BJ (cell line): ENCODE measurements at places on chromosomes 3 and 15. TPM values are rescaled to one million over a fixed set of nuclear protein-coding genes. Genes with fewer than 3 reads are reported as not detected.

Gene IFT80
- polyA plus RNA-seq = 10.4 and 20.6 TPM in 2 replicates

GRCh38 chr3:105915524-105915923, 46.7 kb upstream of the CBLB start:
- no peak for DNase-seq

DNA sequence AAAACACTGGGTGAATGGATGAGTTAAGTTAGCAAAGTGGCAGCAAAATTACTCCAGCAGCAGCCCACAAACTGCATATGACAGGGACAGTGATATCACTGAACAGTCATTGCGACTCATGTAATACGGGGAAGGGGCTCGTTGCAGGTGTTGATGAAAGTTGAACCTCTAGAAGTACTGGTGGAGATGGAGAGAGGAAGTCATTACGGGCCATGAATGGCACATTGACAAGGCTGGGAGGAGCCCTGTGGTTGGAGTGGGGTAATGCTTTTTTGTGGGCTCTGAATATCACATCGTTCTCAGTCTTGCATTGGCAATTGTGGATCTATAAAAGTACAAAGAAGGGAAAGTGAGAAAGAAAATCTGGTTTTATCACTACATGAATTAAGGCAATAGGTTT, 278.1 kb downstream of the ZPLD1 start:
- no peak for DNase-seq

- DNase-seq = no peak
These were observed 61.0 kb upstream of the RPL32 start for GRCh38 chr3:12902181-12902999.

- no peak for DNase-seq
These were observed 109.7 kb upstream of the GMNC start for GRCh38 chr3:190972196-190972595.

- DNase-seq = no peak
These were observed 18.9 kb upstream of the ACAP2 start for GRCh38 chr3:195461594-195462307.

Gene EFHB
- polyA plus RNA-seq = 0.29 and 0.42 TPM in 2 replicates

Gene ONECUT1
- polyA plus RNA-seq = not detected in 2 replicates

DNA sequence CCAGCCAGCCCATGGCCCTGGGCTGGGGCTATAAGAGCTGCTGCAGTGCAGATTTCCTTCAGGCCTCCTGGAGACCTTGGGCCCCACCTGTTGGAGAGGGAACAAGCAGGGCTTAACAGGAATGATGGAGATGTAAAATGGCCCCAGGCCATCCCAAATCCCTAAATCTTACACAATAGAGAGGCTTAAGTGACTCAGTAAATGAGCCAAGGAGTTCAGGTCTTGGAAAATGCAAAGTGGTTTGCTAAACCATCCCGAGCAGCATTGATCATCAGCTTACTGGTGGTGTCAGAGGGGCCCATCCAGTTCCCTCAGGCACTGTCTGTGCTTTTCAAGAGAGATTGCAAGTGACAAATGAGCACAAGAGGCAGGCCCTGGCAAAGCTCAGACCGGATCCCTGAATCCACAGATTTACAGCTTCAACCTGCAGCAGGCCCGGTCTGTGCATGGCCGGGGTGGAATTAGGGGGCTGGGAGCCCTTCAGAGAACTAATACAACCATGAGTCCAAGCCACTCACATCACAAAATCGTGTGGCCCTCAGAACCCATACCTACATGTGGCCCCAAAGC, 325.4 kb downstream of the UACA start:
- DNase-seq = no peak

DNA sequence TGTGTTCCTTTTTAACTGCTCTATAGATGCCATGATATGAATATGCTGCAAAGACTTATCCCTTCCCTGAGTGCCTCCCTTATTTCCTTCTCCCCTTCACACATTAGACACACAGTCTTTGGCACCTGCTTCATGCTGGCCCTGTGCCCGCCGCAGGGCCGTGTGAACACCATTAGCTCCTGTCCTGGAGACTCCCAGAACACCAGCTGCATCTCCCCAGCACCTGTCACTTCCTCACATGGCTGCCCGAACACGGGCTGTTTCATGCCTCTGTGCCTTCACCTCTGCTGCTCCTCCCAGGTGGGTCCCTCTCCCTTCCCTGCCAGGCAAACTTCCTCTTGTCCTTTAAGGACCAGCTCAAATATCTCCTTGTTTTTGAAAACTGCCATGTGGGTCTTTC, 40.5 kb upstream of the SEC13 start:
- DNase-seq = no peak

Gene CNTN3
- polyA plus RNA-seq = 2.6 and 6.1 TPM in 2 replicates

Gene DPP8
- polyA plus RNA-seq = 21.6 and 29.0 TPM in 2 replicates

DNA sequence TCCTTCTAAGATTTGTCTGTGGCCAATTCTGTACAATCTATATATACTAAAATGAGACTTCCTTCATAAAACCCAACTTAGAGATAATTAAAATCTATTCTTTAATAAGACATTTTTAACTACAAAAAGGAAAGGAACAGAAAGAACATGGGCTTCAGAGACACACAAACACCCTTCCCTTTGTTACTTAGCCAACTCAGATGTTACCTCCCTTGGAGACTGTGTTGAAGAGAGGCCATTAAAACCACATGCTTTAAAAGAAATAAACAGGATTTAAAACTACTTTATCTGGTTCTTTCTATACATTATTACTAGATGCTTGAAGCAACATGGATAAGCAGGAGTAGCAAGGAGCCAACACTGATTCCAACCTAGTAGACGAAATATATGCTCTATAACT, 42.0 kb downstream of the LRRFIP2 start:
- DNase-seq = no peak

DNA sequence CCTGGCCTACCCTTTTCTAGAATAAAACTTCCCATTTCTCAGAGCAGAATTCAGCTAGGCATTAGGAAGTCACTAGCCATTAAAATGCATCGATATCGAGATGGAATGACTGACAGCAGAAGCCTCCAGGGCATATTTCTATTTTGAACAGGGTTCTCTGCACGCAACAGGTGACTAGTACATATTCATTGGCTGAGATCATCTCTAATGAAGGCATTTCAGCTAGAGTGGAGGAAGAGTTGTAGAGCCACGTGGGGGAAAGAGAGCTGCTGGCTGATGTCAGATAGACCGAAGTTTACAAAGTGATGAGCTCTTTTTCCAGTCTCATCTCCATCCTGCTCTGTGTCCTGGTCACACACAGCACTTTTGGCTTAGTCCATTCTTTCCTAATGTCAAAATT, 7.5 kb downstream of the TMEM40 start:
- no peak for DNase-seq

Gene TNNC1
- polyA plus RNA-seq = 1.7 TPM in 2 replicates

DNA sequence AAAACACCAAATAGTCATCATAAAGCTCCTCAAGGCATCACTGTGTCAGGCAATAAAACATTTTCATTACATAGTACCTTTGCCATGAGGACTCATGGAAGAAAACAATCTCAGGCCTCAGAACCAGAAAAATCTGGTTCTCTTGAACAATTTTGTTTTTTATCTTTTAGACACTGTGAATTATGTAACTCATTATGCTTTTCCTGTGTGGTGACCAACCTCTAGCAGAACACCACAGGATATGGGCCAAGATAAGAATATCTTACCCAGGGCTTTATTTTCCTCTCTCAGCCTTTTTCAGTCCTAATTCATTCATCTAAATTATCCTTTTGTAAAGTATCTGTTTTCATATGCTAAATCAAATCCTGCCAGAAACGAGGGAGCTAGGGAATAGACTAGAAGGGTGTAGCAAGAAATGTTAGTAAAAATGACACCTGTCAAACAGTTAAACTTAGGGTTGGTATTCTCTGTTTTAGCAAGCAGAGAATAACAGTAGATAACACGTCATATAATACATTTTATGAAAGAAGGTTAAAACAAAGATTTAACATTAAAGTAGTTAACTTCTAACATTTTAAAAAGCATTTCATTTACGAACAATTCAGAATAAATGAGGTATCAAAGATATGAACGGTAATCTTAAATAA, 111.1 kb downstream of the FBXL22 start:
- no peak for DNase-seq

GRCh38 chr3:56081246-56081645, 387.0 kb downstream of the ERC2 start:
- no peak for DNase-seq
